CD4-positive, alpha-beta T cell treated with Interleukin-4 for 1 hour (primary cell): ENCODE measurements at places on chromosomes 6 and 20.
A peak's percentile ranks its signal among the peaks of the same experiment; 100 is the strongest.

DNA sequence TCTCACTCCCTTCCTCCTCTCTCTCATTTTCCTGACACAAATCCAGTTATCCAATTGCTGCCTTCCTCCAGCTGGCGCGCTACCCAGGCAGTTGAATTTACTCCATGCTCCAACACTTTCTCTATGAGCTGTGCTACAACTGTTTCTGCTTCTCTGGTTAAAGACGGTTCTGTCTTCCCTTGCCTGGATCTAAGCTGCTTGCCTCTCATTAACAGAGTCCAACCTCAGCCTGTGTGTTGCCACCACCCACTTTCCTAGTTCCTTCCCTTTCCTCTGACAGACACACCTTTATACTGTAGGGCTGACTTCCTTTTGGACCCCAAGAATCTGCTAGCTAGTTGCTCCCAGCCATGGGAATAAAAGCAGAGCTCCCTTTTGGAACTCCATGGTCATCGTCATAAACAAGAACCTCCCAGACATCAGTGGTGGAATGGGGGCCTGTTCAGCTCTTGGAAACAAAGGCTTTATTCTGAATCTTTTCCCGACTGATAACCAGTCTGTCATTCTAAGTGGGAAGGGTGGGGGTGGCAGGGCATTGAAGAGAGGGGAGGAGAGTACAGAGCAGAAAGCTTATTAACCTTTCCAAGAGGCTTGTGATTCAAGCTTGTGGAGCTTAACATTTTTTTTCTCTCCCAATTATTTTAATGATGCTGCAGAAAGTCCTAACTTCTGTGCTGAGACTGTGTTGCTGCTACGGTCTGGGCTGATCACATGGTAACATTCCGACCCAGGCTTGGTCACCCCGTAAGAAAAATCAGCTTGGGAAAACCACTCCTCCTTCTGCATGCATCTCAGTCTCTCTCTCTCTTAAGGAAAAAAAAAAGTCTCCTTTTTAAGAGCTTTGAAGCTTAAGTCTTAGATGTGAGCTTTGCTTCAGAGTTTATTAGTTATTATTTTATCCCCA, 31.3 kb upstream of the BMP2 start:
- DNase-seq, result no peak

DNA sequence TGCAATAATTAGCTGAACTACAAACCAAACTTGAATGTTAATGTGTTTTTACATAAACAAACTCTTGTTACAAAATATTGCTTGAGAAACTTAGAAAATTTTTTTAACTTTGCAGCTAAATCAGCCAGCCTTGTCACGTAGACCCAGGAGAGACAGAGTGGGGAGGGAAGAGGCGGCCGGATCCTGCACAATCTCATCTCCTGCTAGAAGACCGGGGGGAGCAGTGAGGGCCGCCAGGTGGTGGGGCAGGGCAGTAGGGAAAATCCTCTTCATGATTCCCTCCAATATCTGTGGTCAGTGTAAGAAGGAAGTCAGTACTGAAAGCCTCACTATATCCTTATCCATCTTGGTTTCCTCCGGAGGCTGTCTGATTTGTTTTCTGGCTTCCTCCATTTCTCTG, 193.3 kb downstream of the PACRG start:
- DNase-seq, result no peak

DNA sequence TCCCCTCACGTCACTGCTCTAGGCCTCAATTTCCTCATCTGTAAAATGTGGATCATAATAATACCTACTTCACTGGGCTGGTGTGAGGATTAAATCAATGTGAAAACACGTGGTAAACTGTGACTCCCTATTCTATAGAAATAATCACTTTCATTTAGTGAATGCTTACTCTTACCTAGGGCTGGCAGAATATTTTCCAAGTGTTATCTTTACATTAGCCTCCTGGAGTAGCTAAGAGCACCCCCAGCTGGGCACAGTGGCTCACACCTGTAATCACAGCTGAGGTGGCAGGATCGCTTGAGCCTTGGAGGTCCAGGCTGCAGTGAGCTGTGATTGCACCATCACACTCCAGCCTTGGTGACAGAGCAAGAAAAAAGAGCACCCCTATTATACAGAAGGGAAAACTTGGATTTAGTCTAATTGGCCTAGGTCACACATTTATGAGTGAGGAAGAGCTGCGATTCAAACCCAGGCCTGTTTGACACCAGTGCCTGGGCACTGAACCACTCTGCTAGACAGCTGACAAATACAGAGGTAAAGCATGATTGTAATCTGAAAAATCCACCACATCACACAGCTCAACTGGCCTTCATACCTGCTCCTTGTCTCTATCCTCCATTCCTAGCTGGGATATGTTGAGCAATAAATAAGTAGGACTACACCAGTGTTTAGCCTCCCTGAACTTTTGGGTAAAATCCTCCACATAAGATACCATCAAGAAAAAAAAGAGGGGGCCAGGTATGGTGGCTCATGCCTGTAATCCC, 1.4 kb upstream of the SNTA1 start:
- peak; percentile 40 for DNase-seq

DNA sequence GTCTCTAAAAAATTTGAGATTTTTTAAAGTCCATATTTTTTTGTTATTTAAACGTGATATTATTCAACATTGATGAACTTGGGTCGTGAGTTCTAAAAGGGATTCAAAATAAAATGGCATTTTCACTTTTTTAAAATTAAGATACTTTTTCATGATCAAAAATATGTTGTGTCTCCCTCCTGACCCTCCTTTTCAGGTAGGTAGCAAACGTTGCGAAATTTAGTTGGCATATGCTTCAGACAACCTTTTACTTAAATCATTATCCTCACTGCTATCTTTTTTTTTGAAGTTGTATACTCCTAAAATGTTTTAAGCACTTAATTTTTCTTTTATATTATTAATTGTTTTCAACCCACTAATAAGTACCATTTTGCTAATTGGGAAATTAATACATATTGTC, 133.5 kb downstream of the ARHGAP18 start:
- no peak for DNase-seq

GRCh38 chr20:42447270-42447669, 742.4 kb downstream of the PTPRT start:
- DNase-seq, result no peak

DNA sequence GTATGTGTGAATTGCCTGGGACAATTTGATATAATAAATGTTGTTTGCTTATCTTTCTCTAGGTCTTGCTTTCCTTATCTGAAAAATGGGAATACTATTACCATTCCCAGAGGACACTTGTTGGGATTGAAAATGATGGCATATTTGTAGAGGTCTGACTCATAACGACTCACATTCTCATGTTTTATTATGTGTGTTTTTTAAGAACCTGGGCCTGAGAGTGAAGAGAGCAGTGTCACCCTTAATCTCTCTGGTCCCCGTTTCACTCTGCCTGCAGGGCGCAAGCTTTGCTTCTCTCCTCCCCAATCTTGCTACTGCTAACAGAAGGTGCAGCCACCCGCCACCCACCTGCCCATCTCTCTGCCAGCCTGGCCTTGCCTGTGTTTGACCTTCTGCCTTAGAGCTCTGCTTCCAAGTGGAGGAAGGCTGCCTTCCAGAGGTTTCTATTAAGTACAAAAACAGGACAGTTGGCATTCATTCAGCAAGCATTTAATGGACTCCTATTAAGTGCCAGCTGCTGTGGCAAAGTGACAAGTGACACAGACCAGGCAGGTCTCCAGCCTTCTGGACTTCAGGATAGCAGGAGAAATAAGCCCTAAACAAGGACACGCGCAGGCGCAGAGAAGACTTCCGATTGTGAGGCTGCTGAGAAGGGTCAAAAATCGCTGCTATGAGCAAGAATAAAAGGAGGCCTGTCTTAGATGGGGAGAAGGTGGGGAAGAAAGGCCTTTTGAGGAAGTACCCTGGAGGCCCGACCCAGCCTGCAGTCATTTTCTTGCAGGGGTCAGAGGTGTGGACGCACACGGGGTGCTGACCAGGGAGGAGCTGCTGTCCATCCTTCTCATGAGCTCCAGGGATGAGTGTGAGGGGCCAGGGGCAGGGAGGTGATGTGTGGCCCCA, 112.5 kb downstream of the JPH2 start:
- no peak for DNase-seq

- no peak for DNase-seq
Measured at GRCh38 chr6:56659721-56660380, 17.2 kb upstream of the DST start.

DNA sequence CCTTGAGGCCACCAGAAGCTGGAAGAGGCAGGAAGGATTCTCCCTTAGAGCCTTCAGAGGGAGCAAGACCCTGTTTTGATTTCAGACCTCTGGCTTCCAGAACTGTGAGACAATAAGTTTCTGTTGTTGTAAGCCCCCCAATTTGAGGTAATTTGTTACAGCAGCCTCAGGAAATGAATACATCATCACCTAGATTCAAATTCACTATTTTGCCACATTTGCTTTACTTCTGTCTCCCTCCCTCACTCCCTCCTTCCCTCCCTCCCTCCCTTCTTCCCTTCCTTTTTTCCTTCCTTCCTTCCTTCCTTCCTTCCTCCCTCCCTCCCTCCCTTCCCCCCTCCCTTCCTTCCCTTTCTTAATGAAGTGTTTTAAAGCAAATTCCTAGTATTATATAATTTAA, 58.1 kb upstream of the KIF13A start:
- DNase-seq, result no peak

DNA sequence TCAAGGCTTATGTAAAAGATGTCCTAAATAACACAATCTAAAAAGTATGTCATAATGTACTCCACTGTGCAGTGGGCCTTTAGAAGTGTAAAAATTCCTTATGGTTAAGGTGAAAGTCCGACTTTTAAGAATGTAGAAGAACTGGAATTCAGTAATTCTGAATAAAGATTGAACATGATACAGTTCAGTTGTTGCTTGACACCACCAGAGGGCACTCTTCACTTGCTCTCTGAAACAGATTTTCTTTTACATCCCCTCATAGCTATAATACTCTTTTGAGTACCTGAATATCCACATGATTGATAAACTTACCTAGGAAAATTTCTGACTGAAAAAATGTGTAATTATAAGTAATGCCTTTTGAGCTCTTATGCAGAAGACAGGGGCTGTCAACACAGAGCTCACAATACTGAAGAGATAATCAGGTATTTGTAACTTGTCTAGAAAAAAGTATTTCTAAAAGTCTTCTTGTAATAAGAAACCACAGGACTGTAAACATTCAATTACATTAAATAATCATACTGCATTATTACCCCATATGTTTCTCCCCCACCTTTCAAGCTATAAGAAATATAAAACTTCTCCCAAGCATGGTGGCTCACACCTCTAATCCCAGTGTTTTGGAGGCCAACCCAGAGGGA, 92.1 kb downstream of the POPDC3 start:
- DNase-seq, result no peak

GRCh38 chr20:43459022-43459942, 1.6 kb downstream of the SRSF6 start:
- DNase-seq, result peak; percentile 39

GRCh38 chr6:167706313-167707109, 120.2 kb upstream of the AFDN start:
- peak; percentile 57 for DNase-seq

GRCh38 chr6:152572338-152573088, 64.6 kb downstream of the SYNE1 start:
- DNase-seq, result no peak

- DNase-seq, result no peak
Measured at GRCh38 chr6:139860203-139860602, 485.8 kb upstream of the CITED2 start.

DNA sequence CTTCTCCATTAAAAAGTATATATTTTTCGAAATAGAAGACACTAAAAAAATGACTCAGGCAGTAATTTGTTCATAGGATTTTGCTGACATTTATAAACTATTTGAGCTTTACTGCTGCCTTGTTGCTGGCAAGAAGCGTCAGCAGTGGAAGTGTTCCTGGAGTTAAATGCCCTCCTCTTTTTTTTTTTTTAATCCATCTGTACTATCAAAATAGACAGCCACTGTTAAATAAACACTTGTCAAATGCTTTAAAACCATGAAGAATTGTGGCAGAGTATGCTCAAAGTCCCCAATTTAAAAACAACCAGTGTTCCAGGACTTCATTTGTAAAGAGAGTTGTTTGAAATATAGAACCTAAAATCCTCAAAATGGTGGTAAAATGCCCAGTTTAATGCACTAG, 253.8 kb downstream of the NKAIN2 start:
- DNase-seq, result no peak

DNA sequence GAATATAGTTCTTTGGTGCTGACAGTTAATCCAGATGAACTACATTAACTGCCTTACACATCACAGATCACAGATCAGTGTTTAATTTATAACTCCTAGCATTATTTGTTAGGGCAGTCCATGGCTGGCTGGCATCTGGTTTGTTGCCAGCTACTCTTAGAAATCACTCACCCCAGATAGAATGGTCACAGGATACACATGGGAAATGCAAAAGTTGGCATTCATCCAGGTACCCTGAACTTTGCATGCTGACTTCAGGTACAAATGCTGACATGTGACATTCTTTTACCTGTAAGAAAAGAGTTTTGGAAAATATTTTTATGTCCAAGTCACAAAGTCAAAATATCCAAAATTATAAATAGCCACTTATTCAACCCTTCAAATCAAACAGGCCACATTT, 20.2 kb downstream of the FBXL4 start:
- DNase-seq, result no peak

DNA sequence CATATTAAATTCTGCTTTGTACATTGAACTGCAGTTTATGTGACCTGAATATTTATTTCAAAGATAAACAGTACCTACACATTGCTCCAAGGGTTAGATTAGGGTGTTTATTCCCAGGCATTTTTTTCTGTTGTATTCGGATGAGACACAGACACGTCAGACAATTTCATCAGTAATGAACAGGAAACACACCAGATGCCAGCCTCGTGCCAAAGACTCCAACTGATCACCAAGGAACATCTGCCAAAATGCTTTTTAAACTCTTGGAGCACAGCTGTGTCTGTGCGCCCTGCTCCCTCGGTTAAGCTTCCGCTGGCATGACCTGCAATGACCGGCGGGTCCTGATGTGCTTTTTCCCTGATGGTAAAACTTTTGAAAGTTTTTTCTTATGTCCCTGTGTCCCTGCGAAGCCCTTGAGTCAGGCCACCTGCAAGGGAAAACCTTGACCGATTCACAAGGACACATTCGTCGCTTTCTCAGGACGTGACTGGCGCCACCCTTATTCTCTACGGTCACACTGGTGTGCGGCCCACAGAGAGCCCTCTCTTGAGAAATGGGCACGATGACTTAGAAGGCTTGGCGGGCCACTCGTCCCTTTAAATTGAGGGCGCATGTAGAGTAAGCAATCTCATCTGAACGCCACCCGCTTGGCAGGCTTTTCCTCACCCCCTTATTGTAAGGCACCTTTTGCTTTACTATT, 173.9 kb downstream of the QKI start:
- DNase-seq, result no peak

DNA sequence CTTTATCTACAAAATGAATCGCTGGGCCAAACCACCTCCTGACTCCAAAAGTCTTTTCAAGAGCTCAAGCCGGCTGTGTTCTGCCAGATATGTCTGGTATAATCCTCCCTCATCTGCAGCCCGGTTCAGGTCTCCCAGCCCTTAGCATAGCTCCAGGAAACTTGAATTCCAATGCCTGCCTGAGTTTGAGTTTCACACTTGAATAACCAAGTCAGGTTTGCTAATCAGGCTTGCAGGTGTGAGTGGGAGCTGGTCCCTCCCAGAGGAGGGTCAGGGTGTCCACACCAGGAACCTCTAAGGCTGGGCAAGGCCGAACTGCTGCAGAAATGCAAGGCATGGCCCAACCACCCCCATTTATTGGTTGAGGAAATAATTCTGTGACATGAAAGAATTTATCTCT, 96.6 kb downstream of the TMEM242 start:
- DNase-seq, result no peak

GRCh38 chr6:14789996-14790395, 455.9 kb upstream of the JARID2 start:
- no peak for DNase-seq

GRCh38 chr20:4234128-4234527, 218.8 kb upstream of the RNF24 start:
- no peak for DNase-seq
